ENCODE measurements at places on chromosomes 2 and 18.

DNA sequence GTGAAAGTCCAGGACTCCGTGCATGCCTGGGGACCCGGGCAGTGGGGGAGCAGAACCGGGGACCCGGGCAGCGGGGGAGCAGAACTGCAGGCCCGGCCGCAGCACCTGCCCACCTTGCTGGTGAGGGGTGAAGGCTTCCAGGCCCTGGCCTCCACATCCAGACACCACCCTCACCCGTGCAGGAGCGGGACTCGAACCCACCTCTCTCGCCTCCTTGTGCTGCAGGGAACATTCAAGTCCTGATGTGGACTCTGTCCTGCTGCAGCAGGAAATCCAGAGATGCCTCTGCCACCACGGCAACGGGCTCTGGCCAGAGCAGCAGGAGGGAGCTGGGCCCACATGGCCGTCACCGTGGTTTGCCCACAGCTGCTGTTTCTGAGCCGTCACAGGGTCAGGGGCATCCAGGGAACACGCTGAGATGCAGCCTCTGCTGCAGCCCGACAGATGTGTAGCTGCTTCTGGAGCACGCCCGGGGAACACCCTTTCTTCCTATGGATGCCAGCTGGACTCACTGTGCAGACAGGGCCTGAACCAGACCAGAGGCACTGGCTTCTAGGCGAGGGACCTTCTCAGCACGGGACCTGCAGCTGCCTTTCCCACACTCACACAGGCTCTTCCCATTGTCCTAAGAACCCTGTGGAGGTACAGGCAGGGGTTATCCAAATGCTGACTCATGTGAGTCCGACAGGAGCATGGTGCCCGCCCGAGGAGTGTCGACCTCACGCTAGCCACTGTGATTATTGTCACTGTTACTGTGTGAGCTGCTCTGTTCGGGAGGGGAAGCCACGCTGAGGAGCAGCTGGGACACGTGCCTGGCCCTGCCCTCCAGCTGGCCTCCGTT, 89.2 kb upstream of the CTDP1 start:
- DNase-seq = no peak

DNA sequence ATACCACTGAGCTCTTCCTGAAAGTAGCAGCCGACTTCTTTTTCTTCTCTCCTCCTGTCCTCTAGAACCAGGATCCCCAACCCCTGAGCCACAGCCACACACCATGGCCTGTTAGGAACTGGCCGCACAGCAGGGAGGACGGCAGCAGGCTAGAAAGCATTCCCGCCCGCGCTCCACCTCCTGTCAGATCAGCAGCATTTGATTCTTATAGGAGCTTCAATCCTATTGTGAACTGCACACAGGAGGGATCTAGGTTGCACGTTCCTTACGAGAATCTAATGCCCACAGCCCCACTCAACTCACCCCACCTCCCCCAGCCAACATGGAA, 179.1 kb upstream of the SH3BP4 start:
- DNase-seq = no peak

GRCh38 chr18:23257686-23258565, 122.6 kb downstream of the CABLES1 start:
- DNase-seq = no peak

DNA sequence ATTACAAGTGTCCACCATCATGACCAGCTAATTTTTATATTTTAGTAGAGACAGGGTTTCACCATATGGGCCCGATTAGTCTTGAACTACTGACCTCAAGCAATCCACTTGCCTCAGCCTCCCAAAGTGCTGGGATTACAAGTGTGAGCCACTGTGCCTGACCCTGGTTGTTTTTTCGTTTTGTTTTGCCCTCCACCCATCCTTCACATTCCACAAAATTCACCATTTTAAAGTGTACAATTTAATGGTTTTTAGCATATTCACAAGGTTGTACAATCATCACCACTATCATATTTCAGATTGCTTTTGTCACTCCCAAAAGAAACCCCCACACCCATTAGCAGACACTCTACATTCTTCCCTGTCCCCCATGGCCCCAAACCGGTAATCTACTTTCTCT, 215.0 kb downstream of the TPGS2 start:
- DNase-seq = no peak

DNA sequence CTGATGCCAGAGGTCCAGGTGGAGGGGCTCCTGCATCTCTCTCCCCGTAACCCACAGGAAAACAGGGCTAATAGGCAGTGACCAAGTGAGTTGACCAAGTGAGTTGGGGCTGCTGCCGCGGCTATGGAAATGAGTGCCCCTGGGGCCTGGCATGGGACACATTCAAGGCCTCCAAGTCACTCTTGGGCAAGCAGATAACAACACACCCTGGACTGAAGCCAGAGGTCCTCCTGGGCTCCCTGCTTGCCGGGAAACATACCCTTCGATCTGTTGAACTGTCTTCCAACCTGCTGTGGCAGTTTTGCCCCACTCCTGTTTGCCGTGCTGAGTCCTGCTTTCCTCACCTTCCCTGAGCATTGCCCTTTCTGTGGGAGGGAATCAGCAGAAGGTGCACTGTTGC, 89.2 kb downstream of the LIPG start:
- no peak for DNase-seq

GRCh38 chr2:217055624-217056023, 195.8 kb upstream of the TNP1 start:
- peak; percentile 56 for DNase-seq

- no peak for DNase-seq
These were observed 79.6 kb downstream of the GORASP2 start for GRCh38 chr2:171008550-171009205.

- peak; percentile 26 for DNase-seq
These were observed 517.0 kb downstream of the PTPRM start for GRCh38 chr18:8084160-8084559.

DNA sequence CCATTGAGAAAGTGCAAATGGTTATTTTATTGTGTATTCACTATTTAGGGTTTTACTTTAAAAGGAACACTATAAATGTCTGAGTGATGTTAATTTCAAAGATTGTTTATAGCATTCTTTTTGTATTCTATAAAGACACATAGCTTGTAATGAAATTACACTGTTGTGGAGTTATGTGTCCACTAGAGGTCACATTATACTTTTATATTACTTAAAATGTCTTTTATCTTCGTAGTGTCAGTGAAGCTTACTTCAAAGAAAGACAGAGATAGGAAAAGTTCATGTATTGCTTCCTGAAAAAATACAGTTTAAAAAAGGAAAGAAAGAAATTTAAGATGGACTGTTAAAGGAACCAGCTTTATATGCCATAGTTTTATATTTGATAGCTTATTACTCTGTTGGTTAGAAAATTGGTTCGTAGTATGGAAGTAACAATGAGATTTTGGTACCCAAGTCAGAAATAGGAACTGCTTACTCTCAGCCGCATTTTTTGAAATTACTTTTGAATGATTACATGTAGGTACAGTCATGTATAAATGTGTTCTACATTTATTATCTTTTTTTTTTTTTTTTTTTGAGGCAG, 20.5 kb downstream of the APLF start:
- peak; percentile 49 for DNase-seq

GRCh38 chr2:230901006-230901405, 24.0 kb downstream of the GPR55 start:
- no peak for DNase-seq

DNA sequence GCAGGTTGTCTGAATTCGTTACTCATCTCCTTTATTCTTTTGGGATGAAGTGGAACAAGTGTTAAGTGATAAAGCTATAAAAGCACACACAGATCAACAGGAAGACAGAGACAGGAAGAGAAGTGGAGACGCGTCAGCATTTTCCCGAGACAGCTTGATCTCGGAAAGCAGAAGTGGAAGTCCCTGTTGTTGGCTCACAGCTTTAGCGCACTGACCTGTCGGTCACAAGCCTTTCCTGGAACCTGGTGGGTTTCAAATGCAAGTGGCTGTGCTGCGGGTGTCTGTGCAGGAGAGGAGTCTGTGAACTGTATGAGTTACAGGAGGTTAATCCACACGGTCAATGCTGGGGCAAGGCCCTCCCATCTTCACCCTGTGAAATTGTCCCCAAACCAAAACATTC, 116.6 kb upstream of the PELI1 start:
- DNase-seq = peak; percentile 32

GRCh38 chr18:26482569-26482968, 65.8 kb downstream of the KCTD1 start:
- DNase-seq = no peak

- no peak for DNase-seq
These were observed 993.1 kb downstream of the TSN start for GRCh38 chr2:122748552-122749011.

DNA sequence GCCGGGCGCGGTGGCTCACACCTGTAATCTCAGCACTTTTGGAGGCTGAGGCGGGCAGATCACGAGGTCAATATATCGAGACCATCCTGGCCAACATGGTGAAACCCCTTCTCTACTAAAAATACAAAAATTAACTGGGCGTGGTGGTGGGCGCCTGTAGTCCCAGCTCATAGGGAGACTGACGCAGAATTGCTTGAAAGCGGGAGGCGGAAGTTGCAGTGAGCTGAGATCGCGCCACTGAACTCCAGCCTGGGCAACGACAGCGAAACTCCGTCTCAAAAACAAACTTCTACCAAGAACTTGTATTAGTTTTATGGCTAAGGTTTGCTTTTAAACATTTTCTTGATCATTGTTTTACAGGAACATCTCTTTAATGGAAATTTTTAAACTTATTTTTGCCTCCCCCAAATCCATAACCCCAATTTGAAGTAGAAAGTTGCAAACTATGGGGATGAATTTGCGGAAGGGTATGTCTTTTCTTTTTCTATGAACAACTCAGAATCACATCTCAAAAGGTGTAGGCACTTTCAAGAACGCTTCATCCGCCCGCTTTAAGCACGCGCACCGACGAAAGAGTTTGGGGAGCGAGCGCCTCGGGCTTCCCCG, 46.8 kb upstream of the PTMA start:
- no peak for DNase-seq

- no peak for DNase-seq
These were observed 177.2 kb downstream of the EN1 start for GRCh38 chr2:118670276-118670675.

- DNase-seq = no peak
These were observed 35.7 kb downstream of the SH3YL1 start for GRCh38 chr2:228115-228514.

- no peak for DNase-seq
These were observed 11.2 kb upstream of the EN1 start for GRCh38 chr2:118858485-118859156.
